AG20443 (cell line): ENCODE measurements at places on chromosomes 5 and 9.
A peak's percentile ranks its signal among the peaks of the same experiment; 100 is the strongest.

DNA sequence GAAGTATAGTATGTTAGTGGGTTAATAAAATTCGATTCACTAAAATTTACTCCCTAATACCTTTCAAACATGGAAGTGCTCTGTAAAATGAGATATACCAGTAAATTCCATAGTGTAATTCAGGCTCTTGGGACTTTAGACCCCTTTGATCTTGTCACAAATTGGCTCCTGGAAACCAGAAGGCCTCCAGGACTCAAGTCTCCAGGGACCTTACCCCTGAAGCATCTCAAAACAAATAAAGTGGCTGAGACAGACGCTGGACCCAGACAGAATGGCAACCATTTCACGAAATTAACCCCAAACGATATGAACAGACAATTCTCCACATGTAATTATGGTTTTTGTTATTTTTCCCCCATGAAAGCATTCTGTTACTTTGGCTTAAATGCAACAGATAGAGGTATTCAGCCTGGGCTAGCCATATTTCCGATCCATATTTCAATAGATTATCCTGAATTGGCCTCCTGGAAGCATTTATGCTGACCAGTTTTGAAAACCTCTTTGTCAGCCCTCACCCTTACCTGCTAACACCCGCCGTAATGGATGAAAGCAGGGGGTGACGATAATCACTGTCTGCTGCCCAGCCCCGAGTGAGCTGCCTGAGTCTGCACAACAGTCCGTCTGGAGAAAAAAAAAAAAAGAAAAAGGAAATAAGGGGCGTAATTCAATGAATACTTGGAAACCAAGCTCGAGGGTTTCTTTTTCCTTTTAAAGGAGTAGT is 34.1 kb upstream of the EFNA5 start:
- no peak for DNase-seq

- DNase-seq, result no peak
Observed at GRCh38 chr5:53970475-53970874, 339.9 kb downstream of the ARL15 start.

DNA sequence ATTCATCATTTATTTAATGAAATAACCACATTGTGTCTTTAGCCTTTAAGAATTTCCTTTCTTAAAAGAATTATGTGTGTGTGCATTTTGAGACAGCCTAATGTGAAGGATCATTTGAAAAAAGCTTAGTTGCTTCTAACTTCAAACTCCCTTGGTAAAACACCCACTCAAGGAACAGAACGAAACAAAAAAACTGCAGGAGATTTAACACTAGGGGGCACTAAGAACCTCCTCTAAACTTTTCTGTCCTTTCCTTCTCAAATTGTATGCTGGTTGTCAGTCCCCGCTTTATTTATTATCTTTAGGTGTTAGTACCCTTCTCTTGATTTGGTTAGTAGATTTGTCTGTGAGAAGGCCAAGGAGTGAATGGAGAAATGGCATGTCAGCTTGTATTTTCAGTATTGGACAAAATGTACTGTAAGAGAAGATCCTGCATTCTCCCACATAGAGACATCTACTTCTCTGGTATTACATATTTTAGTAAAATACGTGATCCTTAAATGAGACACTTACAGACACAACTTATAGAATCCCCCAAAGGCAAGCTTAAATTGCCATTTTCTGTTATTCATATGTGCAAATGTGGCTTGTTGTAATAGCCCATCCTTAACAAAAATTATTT is 229.7 kb downstream of the MRPS30 start:
- DNase-seq, result peak; percentile 30

DNA sequence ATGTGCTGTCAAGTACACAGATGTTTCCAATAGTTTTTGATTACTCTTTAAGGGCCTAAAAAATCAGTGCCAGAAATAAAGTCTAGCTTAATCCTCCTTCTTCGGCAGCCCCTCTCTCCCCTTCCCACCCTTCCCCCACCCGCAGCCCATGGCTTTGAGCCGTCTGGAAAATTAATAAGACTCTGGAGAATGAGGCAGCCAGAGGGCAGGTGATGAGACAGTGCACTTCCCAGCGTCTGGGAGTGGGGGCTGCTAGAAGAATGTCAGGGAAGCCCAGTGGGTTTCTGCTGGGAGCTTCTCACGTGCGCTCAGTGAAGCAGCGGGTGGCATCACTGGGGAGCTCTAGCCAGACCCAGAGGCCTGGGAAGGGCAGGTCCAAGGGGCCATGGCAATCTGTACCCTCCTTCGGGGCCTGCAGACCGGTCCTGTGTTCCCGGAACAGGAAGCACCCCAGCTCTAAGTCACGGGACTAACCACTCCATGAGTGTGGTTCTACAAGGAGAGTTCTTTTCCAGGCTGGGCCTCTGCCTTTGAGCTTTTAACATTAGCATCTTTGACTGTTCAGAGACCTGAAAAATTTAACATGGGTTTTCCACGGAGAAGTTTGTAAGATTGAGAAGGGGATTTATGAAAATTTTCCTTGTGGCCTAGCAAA is 164.8 kb upstream of the OTULINL start:
- no peak for DNase-seq

DNA sequence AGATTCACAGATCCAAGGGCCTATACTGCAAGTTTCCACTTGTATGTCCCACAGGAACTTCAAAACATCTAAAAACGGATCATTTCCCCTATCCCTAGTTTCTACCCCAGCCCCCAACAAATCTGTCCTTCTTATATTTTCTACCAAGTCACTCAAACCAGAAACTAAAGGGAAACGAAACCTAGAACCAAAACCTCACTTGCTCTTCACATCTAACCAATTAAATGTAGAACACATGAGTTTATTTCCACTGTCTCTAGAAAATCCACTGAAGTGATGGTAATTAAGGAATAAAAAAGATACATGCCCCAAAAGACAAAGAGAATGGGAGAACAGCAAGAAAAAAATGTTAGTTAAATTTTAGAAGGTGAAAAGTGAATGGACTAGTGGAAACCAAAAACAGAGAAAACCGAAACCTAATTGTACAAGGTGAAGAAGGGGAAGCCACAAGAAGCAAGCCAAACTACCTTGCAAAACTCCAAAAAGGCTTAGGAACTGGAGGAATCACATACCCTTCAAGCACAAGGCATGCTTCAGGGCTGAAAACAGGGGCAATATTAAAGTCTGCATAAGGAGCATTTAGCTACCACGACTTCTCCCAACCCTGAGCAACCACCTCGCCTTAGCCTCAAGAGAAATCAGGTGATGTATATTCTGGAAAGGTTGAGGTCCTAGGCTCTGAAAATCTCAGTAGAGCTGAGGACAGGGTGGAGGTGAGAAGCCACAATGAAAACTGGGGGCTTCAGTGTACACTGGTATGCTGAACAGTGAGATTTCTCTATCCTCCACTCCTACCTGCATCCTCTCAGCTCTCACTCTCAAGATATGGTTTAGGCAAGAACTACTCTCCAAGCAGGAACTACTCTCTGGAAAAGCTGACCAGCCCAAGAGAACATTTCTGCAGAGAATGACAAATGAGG is 11.1 kb downstream of the SMU1 start:
- no peak for DNase-seq

GRCh38 chr9:114613087-114613486 is 2.0 kb downstream of the TMEM268 start:
- DNase-seq, result no peak

DNA sequence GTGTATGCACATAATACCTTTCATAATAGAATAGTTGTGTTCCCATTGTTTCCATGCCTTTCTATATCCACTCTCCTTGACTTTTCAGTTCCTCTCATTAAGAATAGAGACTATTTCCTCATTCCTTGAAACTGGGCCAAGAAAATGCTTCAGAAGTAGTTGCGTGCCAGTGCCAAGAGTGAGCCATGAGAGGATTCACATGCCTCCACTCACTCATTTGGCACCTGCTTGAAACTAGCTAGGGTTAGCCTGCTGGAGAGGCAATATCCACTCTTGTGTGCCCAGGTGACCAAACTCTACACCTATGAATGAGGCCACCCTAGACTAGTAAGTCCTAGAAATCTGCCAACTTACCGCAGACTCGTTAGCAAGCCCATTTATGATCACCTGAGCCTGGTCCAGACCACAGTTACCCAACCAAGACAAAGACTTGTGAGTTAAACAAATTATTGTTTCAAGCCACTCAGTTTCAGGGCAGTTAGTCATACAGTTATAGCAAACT is 276.3 kb downstream of the EPB41L4A start:
- peak; percentile 21 for DNase-seq

- no peak for DNase-seq
Observed at GRCh38 chr5:179417016-179417415, 71.8 kb upstream of the ADAMTS2 start.

DNA sequence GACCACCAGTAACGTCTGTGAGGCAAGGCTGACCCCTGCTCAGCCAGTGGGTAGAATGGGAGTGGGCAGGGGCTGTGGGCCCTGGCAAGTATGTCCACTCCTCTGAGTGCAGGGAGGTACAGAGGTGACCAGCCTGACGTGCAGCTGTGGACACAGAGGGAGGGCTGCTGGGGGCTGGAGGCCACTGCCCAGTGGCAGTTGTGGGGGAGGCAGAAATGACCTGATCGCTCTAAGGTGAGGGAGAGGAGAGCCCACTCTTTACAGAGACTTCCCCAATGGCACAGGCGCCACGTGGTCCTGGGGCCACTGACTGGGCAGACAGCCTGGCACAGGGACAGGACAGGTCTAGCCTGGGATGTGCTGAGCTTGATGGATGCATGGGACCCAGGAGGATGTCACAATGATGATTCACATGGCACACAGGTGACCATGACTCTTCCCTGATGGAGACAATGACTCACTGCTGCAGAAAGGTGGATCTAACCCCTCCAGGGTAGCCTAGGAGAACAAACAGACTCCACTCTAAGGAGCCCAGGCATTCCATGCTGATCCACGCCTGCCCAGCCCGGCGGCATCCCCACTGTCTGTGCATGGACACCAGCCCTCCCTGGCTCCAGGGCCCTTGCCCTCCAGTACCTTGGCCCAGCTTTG is 7.7 kb downstream of the LPCAT1 start:
- DNase-seq, result no peak

DNA sequence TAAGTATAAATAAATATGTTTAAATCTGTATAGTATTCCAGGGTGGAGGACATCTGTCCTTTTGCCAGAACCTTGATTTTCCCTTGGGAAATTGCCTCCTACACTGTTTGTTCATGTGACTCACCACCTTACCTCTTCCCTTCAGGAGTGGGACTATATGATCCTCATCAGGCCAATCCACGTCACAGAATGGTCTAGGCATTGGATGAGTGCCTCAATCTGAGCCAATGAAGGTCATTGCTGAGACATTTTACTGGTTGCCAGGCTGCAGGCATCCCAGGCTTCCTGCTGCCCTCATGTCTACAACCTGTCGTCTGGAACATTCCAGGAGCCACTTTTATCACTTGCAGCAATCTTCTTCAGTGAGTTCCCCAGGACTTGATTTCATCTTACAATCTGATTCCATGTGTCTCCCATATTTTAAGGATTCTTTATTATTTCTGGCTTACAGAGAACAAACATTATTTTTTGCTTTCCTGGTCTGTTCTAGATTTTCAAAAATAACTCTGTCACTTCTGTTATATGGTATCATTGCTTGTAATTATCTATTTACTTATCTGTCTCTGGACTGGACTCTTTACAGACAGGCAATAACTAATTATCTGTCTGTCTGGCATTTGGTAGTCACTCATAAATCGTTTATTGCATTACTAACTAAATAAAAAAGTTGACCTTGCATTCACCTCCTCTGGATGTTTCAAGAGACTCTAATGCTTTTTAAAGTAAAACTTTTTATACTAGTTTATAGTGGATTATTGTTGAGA is 107.3 kb upstream of the APC start:
- DNase-seq, result no peak

DNA sequence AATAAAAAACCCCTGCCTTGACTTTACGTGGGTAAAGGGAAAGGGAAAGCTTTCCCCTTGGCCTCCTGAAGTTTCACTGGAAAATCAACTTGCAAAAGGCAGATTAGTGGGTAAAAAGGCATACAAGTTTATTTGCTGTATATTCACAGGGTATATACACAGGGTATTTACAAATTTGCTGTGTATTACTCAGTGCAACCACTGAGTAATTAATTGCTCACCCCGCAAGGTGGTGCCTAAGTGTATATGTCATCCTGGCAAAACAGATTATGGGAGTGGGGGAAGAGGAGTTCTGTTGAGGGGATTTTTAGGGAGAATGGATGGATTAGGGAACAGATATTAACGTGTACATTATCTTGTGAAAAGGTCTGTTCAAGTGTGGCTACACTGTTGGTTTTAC is 7.1 kb upstream of the RARS1 start:
- no peak for DNase-seq

GRCh38 chr5:3056866-3057265 is 305.4 kb upstream of the IRX2 start:
- no peak for DNase-seq

DNA sequence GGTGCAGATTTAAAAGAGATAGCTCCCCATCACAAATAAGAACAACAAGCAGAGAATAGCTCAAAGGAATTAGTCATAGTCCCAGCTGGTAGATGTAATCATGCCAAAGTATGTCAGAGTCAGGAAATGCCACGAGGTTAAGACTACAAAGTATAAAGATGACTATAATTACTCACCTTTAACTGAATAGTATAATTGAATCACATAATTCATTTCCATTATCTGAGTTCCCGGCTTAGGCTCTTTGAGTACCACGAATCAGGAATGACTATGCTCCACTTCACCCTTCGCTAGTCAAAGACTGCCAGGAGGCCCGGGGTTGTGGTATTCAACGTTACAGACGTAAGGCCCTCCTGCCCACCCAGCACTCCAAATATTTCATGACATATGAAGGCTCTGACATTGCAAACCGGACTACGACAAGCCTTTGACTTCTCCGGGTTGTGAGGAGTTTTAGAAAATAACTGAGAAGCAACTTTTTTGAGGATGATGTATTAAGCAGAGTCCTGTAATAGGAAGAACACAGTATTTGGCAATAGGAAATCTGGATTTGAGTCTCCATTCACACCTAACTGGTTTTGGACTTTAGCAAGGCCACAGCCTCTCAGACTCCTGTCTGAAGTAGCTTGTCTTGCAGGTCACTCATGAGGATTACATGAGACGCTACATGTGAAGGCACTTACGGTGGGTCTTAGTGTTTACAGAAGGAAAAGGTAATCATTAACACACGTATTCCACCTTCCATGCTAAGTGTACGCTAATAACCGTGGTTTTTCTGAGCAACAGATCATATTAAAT is 64.6 kb downstream of the ENC1 start:
- DNase-seq, result peak; percentile 75

DNA sequence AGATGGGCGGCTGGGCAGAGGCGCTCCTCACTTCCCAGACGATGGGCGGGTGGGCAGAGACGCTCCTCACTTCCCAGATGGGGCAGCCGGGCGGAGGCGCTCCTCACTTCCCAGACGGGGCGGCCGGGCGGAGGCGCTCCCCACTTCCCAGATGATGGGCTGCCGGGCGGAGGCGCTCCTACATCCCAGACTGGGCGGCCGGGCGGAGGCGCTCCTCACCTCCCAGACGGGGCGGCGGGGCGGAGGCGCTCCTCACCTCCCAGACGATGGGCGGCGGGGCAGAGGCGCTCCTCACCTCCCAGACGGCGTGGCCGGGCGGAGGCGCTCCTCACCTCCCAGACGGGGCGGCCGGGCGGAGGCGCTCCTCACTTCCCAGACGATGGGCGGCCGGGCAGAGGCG is 140.2 kb downstream of the WDR70 start:
- no peak for DNase-seq

GRCh38 chr5:128962211-128962610 is 3.1 kb upstream of the SLC27A6 start:
- no peak for DNase-seq
